Fibroblast of pulmonary artery (primary cell): ENCODE measurements at places on chromosomes 12 and 14.

DNA sequence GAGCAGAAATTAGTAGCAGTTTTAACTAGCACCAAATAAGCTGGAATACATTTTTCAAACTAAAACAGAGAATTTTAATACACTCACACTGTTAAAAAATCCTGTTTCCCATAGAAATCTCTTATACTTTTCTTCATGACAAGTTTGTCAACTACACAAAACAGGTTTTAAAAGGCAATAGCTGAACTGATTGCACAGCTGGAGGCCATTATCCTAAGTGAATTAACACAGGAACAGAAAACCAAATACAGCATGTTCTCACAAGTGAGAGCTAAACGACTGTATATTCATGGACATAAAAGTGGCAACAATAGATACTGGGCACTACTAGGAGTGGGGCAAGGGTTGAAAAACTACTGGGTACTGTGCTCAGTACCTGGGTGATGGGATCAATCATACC, 11.6 kb upstream of the HAL start:
- no peak for DNase-seq

DNA sequence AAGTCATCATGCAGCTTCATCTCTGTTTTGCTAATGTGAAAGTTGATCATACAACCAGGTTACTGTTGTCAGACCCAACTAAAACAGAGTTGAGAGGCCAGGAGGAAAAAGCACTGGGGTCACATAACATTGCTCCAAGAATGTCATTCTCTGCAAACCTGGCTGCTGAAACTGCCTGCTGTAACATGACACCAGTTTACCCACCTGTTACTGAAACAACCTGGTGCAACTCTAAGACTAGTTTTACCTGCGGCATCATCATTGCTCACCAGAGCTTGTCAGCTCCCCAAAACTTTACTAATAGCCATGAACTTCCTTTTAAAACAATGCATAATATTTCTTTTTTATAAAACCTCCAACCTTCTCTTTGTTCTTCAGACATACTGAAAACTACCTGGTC, 30.7 kb upstream of the DEGS2 start:
- DNase-seq = no peak

DNA sequence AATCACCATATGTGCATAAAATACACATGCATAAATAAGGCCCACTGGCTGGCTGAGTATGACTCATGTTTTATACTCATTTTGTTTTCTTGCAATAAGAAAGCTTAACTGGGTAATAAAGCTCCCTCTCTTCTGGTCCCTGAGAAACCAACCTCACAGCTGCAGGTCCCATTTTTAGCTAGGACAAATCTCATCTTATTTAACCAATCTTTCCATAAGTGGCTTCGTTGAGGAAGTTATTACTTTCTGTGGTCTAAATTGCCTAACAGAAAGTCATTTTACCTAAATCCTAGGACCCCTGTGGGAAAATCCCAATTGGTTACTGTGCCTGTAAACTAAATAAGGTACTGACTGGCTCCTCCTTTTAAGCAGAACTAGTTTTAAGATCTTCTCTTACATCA, 232.8 kb upstream of the FBXO33 start:
- no peak for DNase-seq

GRCh38 chr12:130766470-130766869, 50.4 kb upstream of the RIMBP2 start:
- no peak for DNase-seq

- peak; percentile 43 for DNase-seq
Measured at GRCh38 chr12:109255377-109255776, 53.7 kb downstream of the FOXN4 start.

- no peak for DNase-seq
Measured at GRCh38 chr12:119071638-119072231, 90.4 kb downstream of the SRRM4 start.

DNA sequence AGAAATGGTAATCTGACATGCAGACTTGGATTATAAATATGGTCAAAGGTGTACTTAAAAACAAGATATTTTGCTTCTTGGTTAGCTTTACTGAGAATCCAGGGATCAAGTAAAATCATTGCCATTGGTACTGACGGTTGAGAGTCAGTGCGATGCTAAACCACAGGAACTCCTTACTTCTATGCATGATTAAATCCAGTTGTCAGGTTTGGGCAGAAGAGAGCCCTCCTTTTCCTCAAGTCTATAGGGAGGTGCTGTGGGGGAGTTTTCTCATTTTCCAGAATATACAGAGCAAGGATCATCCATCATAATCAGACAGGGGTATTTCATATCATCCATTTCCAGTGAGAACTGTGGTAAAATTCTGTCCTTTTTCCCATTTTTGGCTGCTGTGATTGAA, 839.1 kb downstream of the NRXN3 start:
- no peak for DNase-seq

DNA sequence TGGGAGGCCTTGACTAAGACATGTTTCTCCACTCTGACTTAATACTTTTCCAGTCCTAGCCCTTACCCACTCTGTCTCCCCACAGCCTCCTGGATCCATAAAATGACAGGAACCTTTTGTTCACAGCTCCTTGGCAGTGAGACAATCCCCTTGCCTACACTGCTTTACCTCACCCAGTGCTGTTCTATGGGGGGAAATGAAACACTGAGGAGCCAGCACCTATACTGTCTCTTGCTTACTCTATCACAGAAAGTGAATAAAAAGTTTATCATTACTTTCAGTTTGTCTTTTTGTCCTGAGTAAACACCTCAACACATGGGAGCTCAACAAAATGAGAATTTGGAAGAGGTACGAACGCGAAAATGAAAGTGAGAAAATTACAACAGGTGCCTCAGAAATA, 127.2 kb upstream of the DAAM1 start:
- DNase-seq = no peak

DNA sequence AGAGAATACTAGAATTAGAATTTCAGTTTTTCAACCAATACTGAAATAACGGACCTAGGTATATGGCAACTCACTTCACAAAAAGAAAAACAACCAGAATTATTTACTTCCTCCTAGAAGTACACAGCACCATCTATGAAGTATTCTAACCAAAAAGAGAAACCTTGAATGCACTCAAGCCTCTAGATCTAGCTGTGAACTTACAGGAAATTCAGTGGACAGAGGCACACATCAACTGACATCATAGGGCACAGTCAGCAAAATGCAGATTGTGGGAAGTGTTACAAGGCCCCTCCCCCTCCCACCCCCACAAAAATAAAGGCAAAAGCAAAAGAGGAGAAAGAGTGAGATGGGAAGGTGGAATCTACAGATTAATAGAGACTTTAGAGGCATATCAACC, 102.4 kb downstream of the TMTC1 start:
- DNase-seq = peak; percentile 23

GRCh38 chr14:102221026-102221425, 81.3 kb downstream of the WDR20 start:
- DNase-seq = peak; percentile 27

DNA sequence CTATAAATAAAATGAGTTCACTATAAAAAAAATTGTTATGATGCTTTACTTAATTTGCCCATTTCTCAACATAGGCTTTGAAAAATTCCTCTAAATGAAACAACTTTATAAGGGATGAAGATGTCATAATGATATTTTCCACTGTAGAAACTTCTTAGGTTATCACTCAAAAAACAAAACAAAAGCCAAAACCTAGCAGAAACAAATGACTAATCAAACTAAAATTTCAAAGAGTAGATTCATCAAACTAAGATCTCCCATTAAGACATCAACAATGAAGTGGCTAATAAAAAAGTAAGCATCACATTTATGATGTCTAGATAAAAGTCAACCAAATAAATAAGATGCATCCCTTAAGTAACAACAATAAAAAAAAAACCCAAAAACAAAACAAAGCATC, 36.9 kb upstream of the TTC7B start:
- DNase-seq = no peak

- no peak for DNase-seq
Measured at GRCh38 chr14:56002342-56002741, 115.9 kb upstream of the PELI2 start.

DNA sequence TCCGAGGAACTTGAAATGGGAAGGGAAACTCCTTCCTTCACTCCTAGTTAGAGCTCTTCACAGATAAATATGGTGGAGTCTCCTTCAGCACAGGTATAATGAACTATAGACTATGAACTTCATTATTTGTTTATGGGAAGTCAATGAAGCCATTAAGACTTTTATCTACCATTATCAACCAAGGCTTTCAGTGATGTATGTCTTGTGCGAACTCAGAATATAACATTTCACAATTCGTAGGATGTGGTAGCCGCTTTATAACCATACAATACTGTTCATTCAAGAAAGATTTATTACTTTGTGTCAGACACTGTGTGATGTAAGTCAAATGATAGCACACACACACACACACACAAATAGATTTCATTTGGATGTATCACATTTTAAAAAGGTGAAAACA, 24.8 kb upstream of the ETNK1 start:
- no peak for DNase-seq

DNA sequence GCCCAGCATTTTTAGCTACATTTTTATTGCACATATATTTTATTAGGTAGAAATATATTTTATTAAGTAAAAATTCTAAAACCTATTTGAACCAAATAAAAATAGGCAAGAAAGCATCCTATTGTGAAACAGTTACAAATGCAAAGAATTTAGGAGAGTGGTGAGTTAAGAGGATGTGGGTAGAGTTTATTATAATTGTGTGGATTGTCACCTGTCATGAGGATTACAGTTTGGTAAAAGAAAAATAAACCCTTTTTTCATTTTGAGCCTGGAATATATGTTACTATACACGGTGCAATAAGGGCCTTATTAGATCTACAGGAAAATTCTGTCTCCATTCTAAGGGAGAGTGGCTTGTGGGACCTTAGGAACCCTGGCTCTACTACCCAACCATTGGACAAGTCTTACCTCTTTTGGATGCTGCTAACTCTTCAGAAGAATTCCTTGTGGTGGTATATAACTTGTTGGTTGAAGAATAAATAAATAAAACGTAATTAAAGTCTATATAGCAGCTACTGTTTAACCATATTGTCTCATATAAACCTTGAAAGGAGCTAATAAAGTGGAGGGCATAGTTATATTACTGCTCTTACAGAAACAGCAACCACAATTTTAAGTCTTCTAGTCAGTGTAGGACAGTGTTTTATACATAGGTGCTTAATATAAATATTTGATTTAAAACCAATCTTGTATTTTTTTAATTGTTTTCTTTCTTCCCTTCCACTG, 67.8 kb downstream of the FGD4 start:
- DNase-seq = no peak

GRCh38 chr14:64683264-64683663, 21.0 kb upstream of the PLEKHG3 start:
- DNase-seq = no peak

GRCh38 chr12:15669256-15669948, 119.8 kb downstream of the EPS8 start:
- no peak for DNase-seq

GRCh38 chr14:76951166-76951565, 77.3 kb downstream of the IRF2BPL start:
- no peak for DNase-seq

DNA sequence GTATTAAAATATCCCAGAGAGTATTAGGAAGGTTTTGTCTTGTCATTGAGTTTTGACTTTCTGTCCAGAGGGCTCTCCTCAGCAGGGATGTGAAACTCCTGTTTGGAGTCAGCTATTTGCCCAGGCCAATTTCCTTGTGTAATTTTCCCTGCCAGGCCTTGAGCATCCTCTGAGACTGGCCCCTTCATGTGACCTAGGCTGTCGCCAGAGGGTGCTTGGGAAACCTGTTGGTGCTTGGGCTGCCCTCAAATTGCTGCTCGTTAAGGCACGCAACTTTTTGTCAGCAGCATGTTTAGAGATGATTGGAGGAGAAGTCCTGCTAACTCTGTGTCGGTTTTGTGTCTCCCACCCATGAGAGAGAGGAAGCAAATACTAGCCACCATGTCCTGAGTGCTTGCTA, 39.1 kb downstream of the IQSEC3 start:
- no peak for DNase-seq

DNA sequence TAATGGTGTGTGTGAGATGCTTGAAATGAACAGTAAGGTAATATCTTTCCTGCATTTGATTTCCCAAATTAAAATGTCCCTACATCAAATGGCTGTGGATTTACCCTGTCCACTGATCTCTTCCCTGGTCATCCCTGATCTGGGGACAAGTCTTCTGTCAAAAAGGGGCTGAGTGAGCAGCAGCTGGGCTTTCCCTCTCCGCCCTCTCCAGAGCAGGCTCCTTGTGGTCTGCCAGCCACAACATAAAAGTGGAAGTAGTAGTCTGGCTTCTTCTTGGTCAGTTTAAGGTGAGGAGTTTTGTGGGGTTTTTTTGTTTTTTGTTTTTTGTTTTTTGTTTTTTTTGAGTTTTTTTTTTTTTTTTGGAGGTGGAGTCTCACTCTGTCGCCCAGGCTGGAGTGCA, 25.2 kb upstream of the PLXNC1 start:
- DNase-seq = no peak

DNA sequence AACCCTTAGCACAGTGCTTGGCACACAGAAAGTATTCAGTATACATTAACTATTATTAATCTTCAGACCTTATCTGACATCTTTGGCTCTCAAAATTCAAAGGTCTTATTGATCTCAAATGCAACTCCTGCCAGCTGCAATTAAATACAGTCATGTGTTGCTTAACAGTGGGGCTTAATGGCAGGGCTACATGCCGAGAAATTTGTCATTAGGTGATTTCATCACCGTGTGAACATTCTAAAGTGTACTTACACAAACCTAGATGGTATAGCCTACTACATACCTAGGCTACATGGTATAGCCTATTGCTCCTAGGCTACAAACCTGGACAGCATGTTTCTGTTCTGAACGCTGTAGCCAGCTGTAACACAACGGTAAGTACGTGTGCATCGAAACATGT, 156.3 kb upstream of the TMCC3 start:
- no peak for DNase-seq

- peak; percentile 98 for DNase-seq
Measured at GRCh38 chr12:16586350-16587109, 19.4 kb downstream of the LMO3 start.

GRCh38 chr12:7107636-7108002, 1.4 kb downstream of the C1RL start:
- peak; percentile 26 for DNase-seq

- no peak for DNase-seq
Measured at GRCh38 chr12:69055280-69055679, 122.3 kb upstream of the CPM start.
